ENCODE measurements at places on chromosomes 5 and 9.

- no peak for DNase-seq
These were observed 216.6 kb downstream of the SGCD start for GRCh38 chr5:156543348-156544145.

DNA sequence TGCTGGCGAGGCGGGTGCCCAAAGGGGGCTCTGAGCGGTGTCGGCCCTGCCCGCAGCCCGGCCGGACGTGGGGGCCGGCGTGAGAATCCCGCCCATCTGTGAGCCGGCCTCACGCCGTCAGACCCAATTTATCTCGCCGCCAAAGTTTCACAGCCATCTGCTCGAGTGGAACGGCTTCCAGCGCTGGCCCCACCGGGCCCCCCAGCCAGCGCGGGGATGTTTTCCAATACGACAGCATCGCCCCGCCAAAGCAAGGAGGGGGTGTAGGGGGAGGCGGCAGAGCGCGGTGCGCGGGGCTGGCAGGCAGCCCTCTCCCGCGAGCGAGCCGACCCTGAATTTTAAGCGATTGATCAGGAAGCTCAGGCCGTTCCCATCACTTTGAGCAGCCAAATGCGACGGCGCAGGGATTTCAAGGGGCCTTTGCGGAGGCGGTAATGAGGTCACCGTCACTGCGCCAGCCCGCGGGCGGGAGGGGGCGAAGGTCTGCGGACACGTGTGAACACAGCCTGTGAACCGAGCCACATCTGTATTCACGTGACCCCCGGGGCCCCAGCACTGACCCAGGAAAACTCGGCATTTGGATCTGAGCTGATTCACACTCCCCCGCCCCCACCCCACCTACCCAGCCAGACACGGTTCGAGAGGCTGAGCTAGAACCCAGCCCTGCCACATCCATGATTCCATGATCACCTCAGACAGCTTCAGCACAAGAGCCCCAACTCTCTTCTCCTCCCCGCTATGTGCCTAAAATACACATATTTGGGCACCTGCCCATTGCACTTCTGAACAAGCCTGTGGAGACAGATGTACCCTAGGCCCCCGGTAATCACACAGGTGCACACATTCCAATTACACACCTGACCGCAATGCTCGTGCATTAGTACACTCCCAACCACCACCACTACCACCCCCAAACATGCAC is 47.8 kb upstream of the PSD2 start:
- peak; percentile 42 for DNase-seq

DNA sequence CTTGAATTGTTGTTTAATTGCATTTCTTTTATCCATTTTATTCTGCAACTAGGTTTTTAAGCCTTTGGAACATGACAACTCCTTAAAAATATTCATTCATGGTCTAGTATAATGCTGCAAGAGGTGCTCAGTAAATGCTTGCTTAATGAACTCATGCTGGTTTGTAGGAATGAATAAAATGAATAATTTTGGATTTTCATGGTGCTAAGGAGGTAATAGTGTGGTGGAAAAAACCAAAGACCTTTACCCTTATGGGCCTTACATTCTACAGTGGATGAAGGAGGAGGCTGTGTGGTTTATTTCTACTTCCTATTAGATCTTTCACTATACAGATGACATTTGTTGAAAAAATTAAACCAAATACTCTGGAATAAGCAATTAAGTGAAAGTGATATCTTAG is 43.4 kb downstream of the LRRTM2 start:
- DNase-seq, result no peak

GRCh38 chr5:154972476-154973080 is 31.7 kb downstream of the MRPL22 start:
- peak; percentile 7 for DNase-seq

- DNase-seq, result no peak
These were observed 282.4 kb upstream of the RPS23 start for GRCh38 chr5:82560561-82560960.

- peak; percentile 34 for DNase-seq
These were observed 198.1 kb downstream of the EFNA5 start for GRCh38 chr5:107472620-107473064.

GRCh38 chr9:105091004-105091640 is 153.3 kb upstream of the SLC44A1 start:
- DNase-seq, result no peak

GRCh38 chr5:151250346-151251000 is 2.5 kb upstream of the GM2A start:
- no peak for DNase-seq

GRCh38 chr5:34529581-34530331 is 126.4 kb upstream of the RAI14 start:
- no peak for DNase-seq

DNA sequence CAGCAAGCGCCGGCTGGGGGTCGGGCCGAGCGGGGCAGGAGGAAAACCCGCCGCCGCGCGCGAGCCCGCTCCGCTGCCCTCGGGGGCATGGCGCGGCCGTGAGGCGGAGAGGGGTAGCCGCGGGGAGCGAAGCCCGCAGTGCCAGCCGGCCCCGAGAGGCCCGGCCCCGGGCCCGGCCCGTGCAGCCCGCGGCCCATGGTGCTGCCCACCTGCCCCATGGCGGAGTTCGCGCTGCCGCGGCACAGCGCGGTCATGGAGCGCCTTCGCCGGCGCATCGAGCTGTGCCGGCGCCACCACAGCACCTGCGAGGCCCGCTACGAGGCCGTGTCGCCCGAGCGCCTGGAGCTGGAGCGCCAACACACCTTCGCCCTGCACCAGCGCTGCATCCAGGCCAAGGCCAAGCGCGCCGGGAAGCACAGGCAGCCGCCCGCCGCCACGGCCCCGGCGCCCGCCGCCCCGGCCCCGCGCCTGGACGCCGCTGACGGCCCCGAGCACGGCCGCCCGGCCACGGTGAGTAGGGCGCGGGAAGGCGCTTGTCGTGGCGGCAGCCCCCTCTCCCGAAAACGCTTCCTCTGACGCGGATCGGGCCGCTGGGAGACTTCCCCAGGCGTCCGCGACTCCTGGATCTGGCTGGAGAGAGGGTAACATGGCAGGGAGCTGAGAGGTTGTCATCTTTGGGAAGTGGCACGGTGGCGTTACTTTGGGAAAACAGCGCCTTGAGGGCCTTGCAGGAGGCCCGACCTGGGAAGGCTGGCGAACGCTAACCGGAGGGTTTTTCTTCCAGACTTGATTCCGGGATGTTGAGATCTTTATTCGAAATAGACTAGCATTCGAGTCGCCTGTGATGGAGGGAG is 523 bp downstream of the MAML1 start:
- no peak for DNase-seq

DNA sequence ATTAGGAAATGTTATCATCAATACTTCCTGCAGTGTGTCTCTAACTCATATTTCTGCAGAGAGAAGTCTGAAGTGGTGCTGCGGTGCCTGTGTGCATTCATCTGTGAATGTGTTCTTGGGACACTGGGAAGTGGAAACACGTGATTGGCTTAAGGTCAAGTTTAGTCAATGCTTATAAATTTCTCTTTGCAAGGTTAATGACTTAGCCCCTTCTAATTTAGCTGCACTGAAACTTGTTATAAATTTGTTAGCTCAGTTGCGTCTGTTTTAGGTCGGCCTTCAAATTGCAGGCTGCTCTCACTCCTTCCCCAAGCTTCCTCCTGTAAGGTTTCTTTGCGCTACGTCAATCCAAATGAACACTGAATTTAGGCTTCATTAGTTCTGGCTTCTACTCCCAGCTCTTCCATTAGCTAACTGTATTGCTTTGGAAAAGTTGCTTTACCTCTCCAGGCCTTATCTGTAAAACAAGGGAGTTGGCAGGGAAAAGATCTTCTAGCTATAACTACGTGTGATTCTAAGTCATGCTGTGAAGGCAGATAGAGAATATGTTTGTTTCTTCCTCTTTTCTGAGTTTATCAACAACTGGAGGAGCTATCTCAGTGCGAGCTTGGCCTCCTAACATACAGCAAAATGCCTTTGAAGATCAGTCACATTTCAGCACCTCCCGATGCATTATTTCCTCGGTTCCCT is 341.8 kb downstream of the NFIB start:
- DNase-seq, result no peak

GRCh38 chr9:70111042-70111602 is 67.5 kb downstream of the MAMDC2 start:
- peak; percentile 86 for DNase-seq

- DNase-seq, result no peak
These were observed 123.6 kb downstream of the SEMA6A start for GRCh38 chr5:116451066-116451465.

DNA sequence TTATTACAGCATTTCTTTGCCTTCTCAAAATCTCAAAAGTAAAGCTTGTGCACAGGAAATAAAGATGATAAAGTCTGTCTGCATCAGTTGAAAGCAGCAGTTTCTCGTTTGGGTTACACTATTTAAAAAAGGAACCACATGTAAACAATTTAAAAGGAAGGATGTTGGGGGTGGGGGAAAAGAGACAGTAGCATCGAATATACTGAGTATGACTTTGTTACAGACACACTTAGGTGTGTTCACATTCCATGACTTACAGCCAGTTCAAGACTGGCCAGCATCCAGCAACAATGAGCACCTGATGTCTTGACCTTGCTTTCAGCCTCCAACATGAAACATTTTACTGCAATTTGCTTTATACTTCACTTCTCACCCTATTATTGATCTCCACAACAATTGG is 8.7 kb downstream of the GAPT start:
- no peak for DNase-seq

DNA sequence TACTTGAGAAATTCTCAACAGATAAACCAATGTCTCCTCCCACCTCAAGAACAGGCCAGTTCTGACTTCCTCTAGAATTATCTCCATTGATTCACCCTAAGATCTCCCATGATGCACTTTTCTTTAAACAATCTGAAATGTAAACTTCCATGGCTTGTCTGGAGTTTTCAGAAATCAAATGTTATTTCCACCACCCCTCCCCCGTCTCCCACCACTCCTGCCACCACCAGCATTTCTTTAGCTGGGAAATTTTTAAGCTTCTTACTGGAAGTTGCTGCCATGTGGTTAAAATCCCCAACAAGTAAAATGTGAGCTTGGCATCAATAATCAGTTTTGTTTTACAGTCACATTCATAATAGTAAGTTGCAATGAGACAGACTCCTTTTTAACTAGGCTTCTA is 32.8 kb upstream of the BASP1 start:
- no peak for DNase-seq
